ENCODE measurements at places on chromosomes 1 and 21. TPM values are rescaled to one million over a fixed set of nuclear protein-coding genes. Genes with fewer than 3 reads are reported as not detected.

Gene MMEL1
- total RNA-seq = under 0.01 TPM

Gene KCNAB2
- 2.6 TPM for total RNA-seq

Gene RGSL1
- not detected for total RNA-seq

Gene SPRR1B
- total RNA-seq = not detected

Gene RGS7
- under 0.01 TPM for total RNA-seq

Gene RIMKLA
- under 0.01 TPM for total RNA-seq

Gene TNNI3K
- total RNA-seq = 1.3 TPM

Gene NCAM2
- total RNA-seq = 5.2 TPM

Gene DIRAS3
- total RNA-seq = 2.3 TPM

Gene F13B
- not detected for total RNA-seq

Gene H6PD
- total RNA-seq = 27.2 TPM

Gene ERRFI1
- 70.4 TPM for total RNA-seq

Gene EPHB2
- total RNA-seq = 9.7 TPM

Gene OR2T11
- not detected for total RNA-seq

Gene NPPA
- not detected for total RNA-seq

Gene ALPL
- total RNA-seq = 1.3 TPM

Gene PIGC
- 18.4 TPM for total RNA-seq

Gene B3GALT5
- not detected for total RNA-seq

Gene OR2T33
- total RNA-seq = not detected

Gene KRTAP20-4
- total RNA-seq = not detected

Gene MDM4
- 32.4 TPM for total RNA-seq

Gene CR1
- total RNA-seq = under 0.01 TPM

Gene SETSIP
- total RNA-seq = 0.32 TPM

Gene LCE1E
- not detected for total RNA-seq

Gene TACSTD2
- total RNA-seq = 17.7 TPM

Gene NES
- 66.9 TPM for total RNA-seq

All from fibroblast of villous mesenchyme (primary cell).